Dermis blood vessel endothelial cell (primary cell): ENCODE measurements at places on chromosomes 1 and 21. TPM values are rescaled to one million over a fixed set of nuclear protein-coding genes. Genes with fewer than 3 reads are reported as not detected.

Gene LCE2C
- total RNA-seq, result not detected in 2 replicates

Gene GJA8
- total RNA-seq, result not detected in 2 replicates

Gene TPRG1L
- 29.4 and 32.9 TPM in 2 replicates for total RNA-seq

Gene SLC45A3
- 23.7 and 34.9 TPM in 2 replicates for total RNA-seq

DNA sequence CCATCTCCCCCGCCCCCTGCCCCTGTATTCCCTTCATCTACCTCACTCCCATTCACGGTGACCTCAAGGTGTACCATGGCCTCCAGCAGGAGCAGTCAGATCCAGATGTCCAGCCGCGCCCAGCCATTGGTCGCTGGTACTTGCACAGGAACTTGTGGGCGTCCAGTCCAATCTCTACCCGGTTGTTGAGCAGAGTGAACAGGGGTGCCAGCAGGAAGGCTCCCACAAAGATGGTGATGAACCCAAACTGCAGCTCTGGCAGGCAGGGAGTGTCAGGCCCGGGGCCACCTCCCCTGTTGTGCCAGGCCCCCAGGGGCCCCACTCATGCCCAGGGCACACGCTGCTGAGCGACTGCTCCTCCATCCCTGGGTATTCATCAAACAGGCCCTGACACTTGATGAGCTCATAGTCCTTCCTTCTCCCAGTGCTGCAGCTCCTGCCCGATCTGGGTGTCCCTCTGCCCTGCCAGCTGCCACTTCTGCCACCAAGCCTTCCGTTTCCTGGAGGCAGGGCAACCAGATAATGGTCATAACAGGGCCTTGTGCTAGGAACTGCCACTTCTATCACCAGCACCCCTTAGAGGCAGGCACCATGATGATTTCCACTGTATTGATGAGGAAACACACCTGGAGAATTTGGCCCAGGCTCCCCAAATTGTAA, 5.7 kb upstream of the ARHGEF19 start:
- no peak for DNase-seq

DNA sequence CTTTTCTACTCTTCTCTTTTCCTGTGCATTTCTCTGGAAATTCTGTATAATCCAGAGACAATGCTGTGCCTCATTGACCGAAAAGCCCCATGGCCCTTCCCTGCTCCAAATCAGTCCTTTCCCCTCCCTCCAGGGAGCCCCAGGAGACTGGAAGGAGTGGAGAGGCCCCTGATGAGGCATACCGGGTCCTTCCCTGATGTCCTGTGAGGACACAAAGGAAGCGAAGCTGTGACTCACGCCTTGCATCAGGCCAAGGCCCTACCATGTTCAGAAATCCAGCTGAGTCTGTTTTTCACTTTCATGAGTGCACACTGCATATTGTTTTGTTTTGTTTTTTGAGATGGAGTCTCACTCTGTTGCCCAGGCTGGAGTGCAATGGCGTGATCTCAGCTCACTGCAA, 38.7 kb upstream of the BECN2 start:
- peak; percentile 26 for DNase-seq

Gene XCL2
- total RNA-seq, result not detected in 2 replicates
